ENCODE measurements at places on chromosomes 16 and 17.

- peak; percentile 27 for DNase-seq
- H3K4me3 ChIP-seq, result peak overlapping the region; percentile 81
- peaks cover 5% of the 10 kb centered on the region for H3K36me3 ChIP-seq
- peak overlapping the region; percentile 74 for H3K27ac ChIP-seq
- no peaks in the 10 kb centered on the region for H3K27me3 ChIP-seq
- peaks cover 14% of the 10 kb centered on the region for H3K4me1 ChIP-seq
Observed at GRCh38 chr16:19520861-19521331, 1.0 kb downstream of the GDE1 start.

- H3K27ac ChIP-seq, result no peak overlapping the region
- no peak for DNase-seq
- H3K27me3 ChIP-seq, result no peaks in the 10 kb centered on the region
Observed at GRCh38 chr17:31413081-31413799, 21.8 kb downstream of the RAB11FIP4 start.

GRCh38 chr16:3832668-3833067 is 47.8 kb downstream of the CREBBP start:
- H3K27me3 ChIP-seq, result no peaks in the 10 kb centered on the region
- H3K4me1 ChIP-seq, result no peaks in the 10 kb centered on the region
- peaks cover 3% of the 10 kb centered on the region for H3K36me3 ChIP-seq
- H3K27ac ChIP-seq, result no peak overlapping the region
- no peak overlapping the region for H3K4me3 ChIP-seq

- H3K27me3 ChIP-seq, result no peaks in the 10 kb centered on the region
- DNase-seq, result no peak
- H3K4me1 ChIP-seq, result peaks cover 43% of the 10 kb centered on the region
- H3K4me3 ChIP-seq, result 0 out of 2 replicates have a peak overlapping the region, but pooled peaks have one; percentile 40
Observed at GRCh38 chr17:48840441-48840840, 9.6 kb downstream of the CALCOCO2 start.

- H3K27me3 ChIP-seq, result no peaks in the 10 kb centered on the region
- H3K4me3 ChIP-seq, result no peak overlapping the region
- DNase-seq, result no peak
- no peak overlapping the region for H3K27ac ChIP-seq
Observed at GRCh38 chr17:75679706-75680211, 12.6 kb downstream of the SAP30BP start.

DNA sequence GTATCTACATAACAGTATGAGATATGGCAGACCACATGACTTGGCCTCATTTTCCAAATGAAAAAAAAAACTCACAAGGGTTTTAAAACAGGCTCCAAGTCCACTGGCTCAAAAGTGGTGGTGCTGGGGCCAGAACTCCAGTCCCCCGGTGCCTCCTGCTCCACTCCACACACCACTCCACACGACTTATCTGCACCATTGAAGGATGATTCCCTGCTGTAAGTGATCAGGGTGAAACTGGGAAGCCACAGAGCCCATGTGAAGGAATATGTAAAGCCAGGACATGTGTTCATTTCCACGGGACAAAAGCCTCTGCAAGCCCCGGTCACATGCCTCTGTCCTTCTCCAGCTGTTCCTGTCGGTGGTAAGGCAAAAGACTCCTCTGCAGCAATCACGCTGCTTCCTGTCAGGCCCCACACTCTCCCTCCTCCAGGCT is 97.2 kb downstream of the ZNF18 start:
- DNase-seq, result no peak
- H3K4me3 ChIP-seq, result no peak overlapping the region
- no peaks in the 10 kb centered on the region for H3K27me3 ChIP-seq
- H3K27ac ChIP-seq, result no peak overlapping the region
- no peaks in the 10 kb centered on the region for H3K4me1 ChIP-seq

- no peaks in the 10 kb centered on the region for H3K4me1 ChIP-seq
- DNase-seq, result no peak
Observed at GRCh38 chr16:27756206-27756970, 206.4 kb downstream of the KATNIP start.

DNA sequence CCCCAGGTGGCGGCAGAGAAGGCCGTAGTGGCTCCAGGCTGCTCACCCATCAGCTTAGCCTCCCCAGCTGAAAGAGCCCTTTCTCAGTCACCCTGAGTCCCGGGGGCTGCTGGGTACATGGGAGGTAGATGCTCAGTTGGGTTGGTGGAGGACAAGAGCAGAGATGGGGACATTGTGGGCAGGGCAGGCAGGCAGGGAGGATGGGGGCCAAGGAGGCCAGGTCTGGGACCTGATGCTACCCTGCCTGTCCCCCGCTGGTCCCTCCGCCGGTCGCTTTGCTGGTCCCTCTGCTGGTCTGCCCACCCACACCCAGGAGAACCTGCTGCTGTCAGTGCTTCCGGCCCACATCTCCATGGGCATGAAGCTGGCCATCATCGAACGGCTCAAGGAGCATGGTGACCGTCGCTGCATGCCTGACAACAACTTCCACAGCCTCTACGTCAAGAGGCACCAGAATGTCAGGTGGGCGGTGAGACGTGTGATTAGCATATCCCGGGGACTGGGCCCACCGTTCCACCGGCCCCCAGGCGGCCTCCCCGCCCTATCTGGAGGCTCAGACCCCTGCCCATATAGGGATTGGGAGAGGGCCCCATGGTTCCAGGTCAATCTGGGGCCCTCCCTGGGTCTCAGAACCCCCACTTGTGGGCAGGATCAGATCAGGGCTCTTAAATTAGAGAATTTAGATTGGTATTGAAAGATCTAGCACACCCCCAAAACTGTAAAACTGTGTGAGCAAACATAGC is 26.9 kb downstream of the ADCY7 start:
- peaks cover 51% of the 10 kb centered on the region for H3K36me3 ChIP-seq
- no peak overlapping the region for H3K27ac ChIP-seq
- no peaks in the 10 kb centered on the region for H3K27me3 ChIP-seq
- H3K4me1 ChIP-seq, result no peaks in the 10 kb centered on the region

DNA sequence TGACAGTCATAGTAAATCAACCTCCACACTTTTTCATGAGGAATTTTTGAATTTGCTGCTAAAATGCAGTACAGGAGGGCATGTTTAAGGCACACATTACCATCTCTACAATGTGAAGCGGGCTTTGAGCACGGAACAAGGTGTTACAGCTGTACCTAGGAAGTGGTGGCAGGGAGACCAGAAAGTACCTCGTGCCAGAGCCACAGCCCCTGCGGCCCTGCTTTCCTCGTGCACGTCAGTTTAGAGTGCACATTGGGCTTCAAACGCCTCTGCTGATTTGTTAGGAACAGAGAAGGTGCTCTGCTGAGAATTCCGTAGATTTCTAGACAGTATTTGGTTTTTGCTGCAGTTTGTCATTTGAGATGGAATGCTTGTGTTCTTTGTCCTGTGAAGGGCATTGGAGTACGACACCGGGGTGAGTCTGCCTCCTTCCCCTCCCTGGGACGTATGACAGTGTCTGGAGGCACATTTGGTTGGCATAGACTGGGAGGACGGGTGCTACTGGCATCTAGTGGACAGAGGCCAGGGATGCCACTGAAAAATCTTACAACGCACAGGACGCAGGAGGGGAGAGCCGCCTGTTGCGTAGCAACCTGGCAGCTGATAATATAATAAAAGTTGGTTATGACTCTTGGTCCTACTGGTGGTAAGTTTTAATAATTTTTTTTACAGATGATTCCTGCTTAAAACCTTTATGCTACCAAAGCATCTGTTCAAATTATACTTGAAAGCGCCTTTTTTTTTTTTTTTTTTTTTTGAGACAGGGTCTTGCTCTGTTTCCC is 9.1 kb downstream of the FOXK2 start:
- H3K27me3 ChIP-seq, result no peaks in the 10 kb centered on the region
- no peaks in the 10 kb centered on the region for H3K36me3 ChIP-seq
- H3K4me3 ChIP-seq, result no peak overlapping the region
- no peak for DNase-seq
- H3K4me1 ChIP-seq, result peaks cover 19% of the 10 kb centered on the region

- DNase-seq, result no peak
- no peaks in the 10 kb centered on the region for H3K4me1 ChIP-seq
- H3K27me3 ChIP-seq, result no peaks in the 10 kb centered on the region
- H3K4me3 ChIP-seq, result no peak overlapping the region
Observed at GRCh38 chr16:76988526-76988925, 202.5 kb upstream of the MON1B start.

GRCh38 chr17:12866244-12866643 is 76.9 kb downstream of the ARHGAP44 start:
- no peak overlapping the region for H3K4me3 ChIP-seq
- no peaks in the 10 kb centered on the region for H3K27me3 ChIP-seq
- no peak for DNase-seq
- no peaks in the 10 kb centered on the region for H3K4me1 ChIP-seq

DNA sequence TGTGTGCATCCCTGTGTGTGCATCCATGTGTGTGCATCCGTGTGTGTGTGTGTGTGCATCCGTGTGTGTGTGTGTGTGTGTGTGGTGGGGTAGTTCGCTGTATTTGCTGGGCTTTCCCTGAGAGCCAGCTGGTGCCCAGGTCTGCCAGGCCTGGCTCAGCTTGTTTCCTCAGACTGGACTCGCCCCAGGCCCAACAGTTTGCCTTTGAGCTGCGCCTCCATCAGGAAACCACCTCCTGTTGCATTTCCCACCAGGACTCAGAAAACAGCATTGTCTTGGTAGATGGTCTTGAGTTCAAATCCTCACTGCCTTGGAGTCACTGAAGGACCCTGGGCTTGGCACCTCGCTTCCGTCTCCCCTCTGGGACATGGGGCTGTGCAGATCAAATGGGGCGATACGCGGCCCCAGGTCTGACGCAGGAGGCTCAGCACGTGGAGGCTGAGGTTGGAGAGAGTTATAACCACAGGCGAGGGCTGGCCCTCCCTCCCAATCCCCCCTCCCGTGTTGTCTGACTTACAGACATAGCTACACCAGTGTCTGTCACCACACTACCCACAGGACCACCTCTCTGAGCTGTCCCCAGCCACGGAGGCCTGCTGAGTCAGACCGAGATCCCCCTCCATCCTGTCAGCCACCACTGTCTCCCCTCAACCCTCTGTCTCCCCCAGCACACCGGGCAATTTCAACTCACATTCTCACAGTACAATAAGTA is 4.7 kb downstream of the ITGAE start:
- peak; percentile 90 for DNase-seq
- peak overlapping the region; percentile 63 for H3K27ac ChIP-seq
- peaks cover 47% of the 10 kb centered on the region for H3K4me1 ChIP-seq
- no peaks in the 10 kb centered on the region for H3K36me3 ChIP-seq

GRCh38 chr17:55319933-55320593 is 55.3 kb downstream of the HLF start:
- H3K4me3 ChIP-seq, result no peak overlapping the region
- no peaks in the 10 kb centered on the region for H3K36me3 ChIP-seq
- no peak for DNase-seq
- no peaks in the 10 kb centered on the region for H3K4me1 ChIP-seq
- H3K27me3 ChIP-seq, result no peaks in the 10 kb centered on the region
- H3K27ac ChIP-seq, result no peak overlapping the region

- H3K27me3 ChIP-seq, result no peaks in the 10 kb centered on the region
- no peaks in the 10 kb centered on the region for H3K36me3 ChIP-seq
- H3K4me1 ChIP-seq, result no peaks in the 10 kb centered on the region
- no peak overlapping the region for H3K4me3 ChIP-seq
- H3K27ac ChIP-seq, result no peak overlapping the region
Observed at GRCh38 chr16:64846966-64847365, 274.9 kb downstream of the CDH11 start.

DNA sequence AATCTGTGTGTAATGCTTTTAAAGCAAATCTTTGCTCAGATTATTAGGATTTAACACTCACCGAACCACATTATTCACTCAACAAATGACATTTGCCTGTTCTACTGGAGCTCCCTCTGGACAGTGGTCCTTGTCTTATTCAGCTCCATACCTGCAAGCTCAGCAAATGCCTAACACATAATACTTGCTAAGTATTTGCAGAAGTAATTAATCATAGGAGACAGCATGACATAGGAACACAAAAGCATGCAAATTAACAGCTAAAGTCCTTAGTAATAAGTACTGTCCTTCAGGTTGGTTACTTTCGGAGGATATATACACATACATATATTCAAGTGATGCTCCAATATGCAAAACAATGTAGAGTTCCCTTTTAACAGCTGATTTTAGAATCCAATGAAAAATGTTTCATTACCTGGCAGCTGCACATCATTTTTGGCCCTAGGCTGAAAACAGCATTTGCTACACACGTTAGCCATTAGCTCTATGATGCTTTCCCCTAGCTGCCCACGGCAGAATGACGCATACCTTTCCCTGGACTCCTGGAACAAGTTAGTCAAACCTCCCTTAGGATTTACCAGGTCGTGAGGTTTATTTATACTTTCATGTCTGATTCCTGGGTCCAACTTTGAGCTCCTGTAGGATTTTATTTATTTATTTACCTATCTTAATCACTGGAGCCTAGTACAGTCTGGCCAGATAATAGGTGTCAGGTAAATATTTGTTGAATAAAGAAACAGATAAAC is 8.6 kb downstream of the BRD7 start:
- no peak for DNase-seq
- no peaks in the 10 kb centered on the region for H3K27me3 ChIP-seq
- H3K27ac ChIP-seq, result no peak overlapping the region
- no peaks in the 10 kb centered on the region for H3K4me1 ChIP-seq
- peaks cover 3% of the 10 kb centered on the region for H3K36me3 ChIP-seq

DNA sequence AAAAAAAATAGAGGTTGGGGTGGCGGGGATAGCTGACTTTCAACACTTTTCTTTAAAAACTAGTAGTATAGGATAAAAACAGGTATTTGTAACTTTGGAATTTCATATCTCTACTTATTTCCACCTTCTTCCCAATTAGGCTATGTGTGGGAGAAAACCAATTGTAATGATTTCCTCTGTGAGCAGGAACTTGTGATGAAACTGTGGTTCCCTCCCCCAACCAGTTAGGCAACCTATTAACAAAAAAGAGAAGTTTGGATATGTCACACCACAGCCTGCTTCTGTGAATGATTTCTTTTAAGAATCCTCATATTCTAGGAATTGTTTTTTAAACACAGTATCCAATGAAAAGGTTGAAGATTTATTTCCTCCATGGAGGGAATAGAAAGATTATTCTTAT is 1.9 kb downstream of the IGSF6 start:
- H3K27me3 ChIP-seq, result no peaks in the 10 kb centered on the region
- H3K4me1 ChIP-seq, result peaks cover 26% of the 10 kb centered on the region
- no peak overlapping the region for H3K27ac ChIP-seq
- no peak overlapping the region for H3K4me3 ChIP-seq

DNA sequence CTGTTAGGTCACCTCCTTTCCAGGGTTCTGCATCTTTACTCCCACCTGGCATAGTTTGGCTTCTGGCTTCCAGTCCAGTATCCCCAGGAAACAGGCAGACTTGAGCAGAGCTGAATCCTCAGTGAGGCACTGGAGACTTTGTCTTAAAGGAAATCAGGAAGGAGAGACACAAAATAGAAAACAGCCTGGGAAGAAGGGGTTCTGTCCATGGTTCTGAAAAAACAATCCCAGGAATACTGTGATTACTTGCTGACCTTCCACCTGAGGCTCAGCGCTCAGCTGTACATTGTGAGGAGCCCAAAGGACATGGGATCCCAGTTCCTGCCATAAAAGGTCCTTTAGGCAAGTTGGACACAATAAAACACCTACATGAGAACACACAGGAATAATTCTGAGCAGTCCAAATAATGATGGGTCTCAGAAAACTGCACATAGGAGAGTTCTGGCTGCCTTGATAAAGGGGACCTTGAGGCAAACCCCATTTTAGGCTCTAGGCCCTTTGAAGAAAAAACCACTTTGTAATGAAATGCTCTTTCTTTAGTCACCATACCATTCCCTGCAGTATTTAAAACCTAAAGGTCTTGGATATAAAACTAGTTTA is 81.4 kb upstream of the CRHR1 start:
- H3K4me3 ChIP-seq, result no peak overlapping the region
- H3K27ac ChIP-seq, result no peak overlapping the region
- H3K4me1 ChIP-seq, result no peaks in the 10 kb centered on the region
- H3K36me3 ChIP-seq, result no peaks in the 10 kb centered on the region
